G401 (cell line): ENCODE measurements at places on chromosomes 7 and 10.

- no peak for DNase-seq
Observed at GRCh38 chr7:24949884-24950283, 30.1 kb downstream of the OSBPL3 start.

- no peak for DNase-seq
Observed at GRCh38 chr10:4623757-4624420, 202.1 kb upstream of the AKR1E2 start.

GRCh38 chr7:35355911-35356310, 102.0 kb upstream of the TBX20 start:
- no peak for DNase-seq

DNA sequence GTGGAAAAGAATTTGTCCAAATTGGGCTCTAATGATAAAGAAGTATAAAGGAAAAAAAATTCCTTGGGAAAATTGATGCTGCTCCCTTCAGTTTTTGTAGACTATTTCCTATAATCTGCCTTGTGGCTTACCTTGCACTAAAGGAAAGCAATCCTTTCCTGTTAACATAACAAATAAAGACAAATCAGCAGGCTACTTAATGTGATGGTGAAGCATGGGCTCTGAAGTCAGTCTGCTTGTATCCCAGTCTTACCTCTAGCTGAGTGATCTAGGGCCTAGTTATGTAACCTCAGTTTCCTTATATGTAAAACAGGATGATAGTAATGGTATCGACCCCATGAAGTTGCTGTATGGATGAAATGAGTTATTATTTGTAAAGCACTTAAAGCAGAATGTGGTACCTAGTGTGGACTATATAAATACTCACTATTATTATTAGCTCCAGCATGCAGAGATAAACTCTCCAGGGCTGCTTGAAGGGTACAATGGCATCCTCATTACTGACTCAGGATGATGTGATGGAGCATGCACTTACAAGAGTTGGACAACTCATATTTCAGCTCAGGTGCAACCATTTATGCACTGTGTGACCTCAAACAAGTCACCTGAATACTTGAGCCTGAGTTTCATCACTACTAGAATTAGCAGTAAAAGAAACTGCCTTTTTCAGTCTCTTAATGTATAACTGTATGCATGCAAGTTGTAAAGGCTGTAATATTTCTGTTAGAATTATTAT, 156.1 kb downstream of the DKK1 start:
- no peak for DNase-seq

DNA sequence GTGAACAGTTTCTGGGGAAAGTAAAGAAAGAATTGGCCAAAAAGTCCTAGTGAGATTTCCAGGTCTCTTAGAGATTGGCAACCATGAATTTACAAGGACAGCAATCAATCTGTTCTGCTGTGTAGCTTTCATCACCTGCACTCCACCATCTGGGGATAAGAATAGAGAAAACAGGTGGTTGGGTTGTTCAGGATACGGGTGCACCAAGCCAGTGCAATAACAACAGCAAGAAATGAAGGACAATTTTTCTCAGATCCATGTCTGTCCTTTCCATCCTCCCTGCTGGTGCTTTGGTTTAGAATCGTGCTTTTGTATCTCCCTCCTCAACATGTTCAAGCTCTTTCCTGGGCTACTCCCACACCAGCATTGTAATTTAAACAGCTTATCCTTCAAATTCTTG, 787.7 kb downstream of the GRID1 start:
- no peak for DNase-seq

GRCh38 chr10:48789486-48790456, 105.1 kb downstream of the WDFY4 start:
- DNase-seq = no peak

GRCh38 chr10:14486777-14487487, 156.2 kb upstream of the FRMD4A start:
- no peak for DNase-seq

DNA sequence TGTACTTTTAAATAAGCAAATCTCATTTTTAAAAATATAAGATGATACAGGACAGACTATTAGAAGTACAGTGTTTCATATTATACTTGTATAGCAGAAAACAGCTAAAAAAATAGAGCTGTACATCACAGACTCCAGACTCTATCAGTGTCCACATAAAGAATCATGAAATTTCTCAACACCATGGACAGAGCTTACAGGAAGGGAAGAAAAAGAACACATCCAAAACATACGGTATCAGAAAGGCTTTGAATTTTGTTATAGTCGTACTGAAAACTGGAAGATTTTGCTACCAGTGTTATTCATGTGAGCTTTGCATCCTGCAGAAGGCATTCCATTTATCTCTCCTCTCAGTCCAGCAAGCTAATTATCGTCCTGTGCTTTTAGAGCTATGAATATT, 183.2 kb upstream of the PTPRZ1 start:
- DNase-seq = no peak

DNA sequence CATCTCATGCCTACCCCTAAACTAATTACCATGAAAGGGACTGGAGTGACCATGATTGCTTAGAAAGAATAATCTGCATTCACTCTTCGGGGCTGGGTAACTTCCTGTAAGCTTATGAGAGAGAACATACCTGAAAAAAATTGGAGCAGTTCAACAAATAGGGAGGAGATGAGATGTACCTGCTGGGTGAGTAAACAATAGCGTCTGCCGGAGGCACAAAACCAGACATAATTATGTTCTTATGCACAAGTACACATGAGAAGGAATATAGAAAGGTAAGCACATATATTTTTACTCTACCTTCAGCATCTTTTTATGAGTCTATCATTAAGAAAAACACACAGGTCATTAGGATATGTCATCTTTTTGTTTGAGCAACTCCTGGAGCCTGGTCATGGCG, 224.6 kb upstream of the FERD3L start:
- no peak for DNase-seq

- no peak for DNase-seq
Observed at GRCh38 chr7:77506899-77507298, 30.2 kb upstream of the PTPN12 start.

DNA sequence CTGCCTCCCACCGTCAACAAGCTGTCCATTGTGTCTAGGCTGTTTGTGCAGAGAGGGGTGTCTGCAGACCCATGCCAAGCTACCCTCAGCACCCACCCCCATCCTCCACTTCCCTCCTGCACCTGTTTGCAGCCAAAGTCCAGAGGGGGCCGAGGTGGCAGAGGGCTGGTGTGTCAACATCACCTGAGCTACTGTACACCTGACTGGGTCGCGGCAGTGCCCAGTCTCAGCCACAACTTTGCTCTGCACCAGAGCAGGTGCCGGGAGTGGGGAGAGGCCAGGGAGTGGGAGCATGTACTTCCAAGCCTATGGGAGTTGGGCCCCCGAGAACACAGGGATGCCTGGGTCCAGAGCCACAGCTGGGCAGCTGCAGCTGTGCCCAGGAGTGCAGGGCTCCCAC, 93.1 kb downstream of the AUTS2 start:
- no peak for DNase-seq

DNA sequence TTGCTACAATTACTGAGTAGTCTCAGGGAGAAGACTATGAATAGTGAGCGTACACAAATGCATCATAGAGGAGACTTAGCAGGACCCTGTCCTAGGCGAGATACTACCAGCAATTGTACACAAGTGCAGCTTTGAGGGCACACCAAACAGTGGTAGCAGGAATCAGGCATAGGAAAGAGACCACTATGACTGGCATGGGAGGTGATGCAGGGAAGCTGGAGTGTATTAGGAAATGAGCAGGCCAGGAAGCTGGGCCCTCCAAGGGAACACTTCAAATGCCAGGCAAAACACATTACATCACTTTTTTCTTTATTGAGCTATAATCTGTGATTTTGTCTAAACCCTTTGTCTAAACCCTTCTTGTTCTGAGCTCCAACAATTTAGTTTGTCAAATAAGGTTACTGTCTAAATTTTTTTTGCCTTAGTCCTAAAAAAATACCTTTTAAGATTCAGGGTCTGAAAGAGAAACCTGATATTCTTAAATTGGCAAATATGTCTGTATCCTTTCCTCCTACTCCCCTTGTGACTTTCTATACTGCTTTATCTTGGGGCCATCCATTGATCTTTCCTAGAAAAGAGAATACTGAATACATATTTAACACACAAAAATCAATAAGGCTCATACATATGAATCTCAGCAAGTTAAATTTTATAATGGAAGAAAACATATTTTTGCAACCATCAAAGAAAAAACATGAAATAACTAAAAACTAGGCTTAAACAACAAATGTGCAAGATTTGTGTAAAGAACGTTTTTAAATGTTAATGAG, 193.8 kb upstream of the PHYHIPL start:
- no peak for DNase-seq

DNA sequence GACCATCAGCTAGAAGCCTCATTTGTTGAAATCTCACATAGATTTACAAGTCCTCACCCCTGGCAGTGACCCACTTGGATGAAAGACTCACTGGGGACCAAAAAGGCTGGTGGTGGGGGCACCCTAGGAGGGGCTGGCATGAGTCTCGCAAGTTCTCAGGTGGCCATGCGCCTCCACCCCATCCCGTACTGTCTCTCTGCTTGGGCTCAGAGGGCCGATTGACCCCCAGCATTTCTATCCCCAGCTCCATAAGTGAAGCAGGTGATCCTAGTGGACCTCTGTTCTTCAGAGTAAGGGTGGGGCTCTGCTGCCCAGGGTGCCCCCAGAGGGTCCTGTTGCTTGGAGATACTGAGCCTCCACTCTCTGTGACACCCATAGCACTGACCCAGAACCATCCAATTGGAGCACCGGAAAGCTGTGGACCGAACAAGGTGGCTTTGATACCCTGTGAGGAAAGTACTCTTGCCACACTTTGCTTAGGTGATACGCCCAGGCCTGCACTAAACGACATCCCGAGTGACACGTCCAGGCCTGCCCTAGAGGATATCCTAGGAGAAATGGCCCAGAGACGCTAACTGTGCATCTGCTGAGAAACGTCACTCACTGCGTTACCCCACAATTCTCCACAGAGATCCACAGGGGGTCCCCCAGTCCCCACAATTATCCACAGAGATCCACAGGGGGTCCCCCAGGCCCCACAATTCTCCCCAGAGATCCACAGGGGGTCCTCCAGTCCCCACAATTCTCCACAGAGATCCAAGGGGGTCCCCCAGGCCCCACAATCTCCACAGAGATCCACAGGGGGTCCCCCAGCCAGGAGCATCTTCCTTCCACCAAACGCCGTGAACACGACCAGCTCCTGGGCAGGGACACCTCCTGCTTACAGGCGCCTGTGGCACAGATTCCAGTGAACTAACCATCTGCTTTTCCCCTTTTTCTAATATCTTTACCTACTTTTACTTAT, 262.9 kb downstream of the PTPRN2 start:
- no peak for DNase-seq

GRCh38 chr10:30691639-30692015, 62.1 kb upstream of the LYZL2 start:
- no peak for DNase-seq

DNA sequence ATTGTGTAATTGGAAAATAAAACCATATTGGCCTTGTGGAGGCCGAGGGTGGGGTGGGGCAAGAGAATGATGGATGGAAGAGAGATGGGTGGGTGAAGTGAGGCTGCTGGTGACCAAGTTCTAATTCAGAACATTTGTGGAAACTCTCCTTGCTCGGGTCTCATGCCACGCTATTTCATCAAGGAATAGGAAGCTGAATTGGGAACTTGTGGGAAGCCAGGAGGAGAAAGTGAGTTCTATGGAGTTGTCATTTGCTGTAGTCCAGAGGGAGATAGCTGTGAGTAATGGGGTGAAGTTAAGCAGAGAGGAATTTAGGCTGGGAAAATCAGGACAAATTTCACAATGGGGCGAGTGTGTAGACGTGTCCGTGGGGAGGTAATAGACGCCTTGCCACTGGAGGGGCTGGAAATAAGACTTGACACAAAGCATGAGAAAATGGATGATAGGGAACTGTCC, 339.2 kb downstream of the LRMDA start:
- no peak for DNase-seq
